NCI-H1436 treated with DMSO at 0.1 percent for 48 hours (cell line): ENCODE measurements at places on chromosomes 16 and 17.

DNA sequence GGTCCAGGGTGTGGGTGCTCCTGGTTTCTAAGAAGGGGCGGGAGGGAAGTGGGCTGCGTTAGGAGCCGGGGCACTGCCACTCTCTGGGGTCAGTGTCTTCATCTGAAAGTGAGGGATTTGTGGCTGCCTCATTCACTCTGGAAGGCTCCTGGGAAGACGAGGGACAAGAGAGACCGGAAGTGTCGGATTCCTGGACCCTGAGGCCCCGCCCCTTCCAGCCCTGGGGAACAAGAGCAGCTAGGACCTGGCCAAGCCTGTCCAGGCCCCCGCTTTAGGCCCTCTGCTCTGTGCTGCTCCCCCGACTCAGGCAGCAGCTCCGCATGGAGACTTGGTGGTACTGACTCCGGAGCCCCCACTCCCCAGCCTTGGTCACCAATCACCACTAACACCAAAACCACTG, 6.5 kb downstream of the LGALS3BP start:
- no peak for DNase-seq

GRCh38 chr16:27703121-27703520, 153.2 kb downstream of the KATNIP start:
- no peak for DNase-seq

GRCh38 chr17:31385428-31386285, 5.8 kb upstream of the RAB11FIP4 start:
- no peak for DNase-seq

GRCh38 chr17:40100419-40100668, at the start of gene NR1D1:
TSS of gene NR1D1 (minus strand) at chr17:40100589. CDS start at chr17:40100094, 495 bp downstream.
- no peak for DNase-seq

GRCh38 chr16:28821874-28822519, 802 bp upstream of the ATXN2L start:
- DNase-seq, result no peak

- no peak for DNase-seq
These were observed 22.5 kb downstream of the XPO6 start for GRCh38 chr16:28189245-28189644.

GRCh38 chr17:59668816-59669215, 38.4 kb downstream of the PTRH2 start:
- DNase-seq, result no peak

- no peak for DNase-seq
These were observed 16.4 kb downstream of the MAP2K3 start for GRCh38 chr17:21300601-21301571.
